ENCODE measurements at places on chromosomes 16 and 17.

DNA sequence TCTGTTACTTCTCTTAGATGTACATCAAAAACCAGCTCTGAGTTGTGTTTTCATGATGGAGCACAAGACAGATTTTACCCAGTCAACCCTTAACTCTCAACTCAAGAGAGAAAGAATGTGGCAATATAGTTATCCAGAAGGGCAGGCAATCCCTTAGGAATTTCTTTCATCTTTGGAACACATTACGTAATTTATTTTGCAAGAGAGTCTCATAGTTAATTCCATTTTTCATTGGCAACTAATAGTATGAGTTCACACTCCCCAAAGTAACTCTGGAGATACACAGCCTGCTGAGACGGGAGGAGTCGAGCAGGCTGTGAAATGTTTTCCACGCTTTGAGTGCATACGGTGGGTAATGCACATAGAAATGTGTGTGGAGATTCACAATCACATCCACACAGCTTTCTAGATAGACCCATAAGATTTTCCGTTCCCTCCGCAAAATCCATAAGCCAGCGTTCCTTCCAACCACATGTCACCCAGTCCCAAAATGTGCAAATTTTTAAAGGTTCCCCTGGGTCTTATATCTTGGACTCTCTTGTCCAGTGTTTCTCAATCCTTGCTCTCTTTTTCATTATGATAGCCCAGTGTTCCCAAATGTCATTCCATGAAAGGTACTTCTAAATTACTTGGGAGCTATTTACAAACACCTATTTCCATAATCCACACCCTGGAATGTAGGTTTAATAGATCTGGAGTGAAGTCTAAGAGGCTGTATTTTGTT is 8.4 kb upstream of the CDRT4 start:
- DNase-seq, result no peak

DNA sequence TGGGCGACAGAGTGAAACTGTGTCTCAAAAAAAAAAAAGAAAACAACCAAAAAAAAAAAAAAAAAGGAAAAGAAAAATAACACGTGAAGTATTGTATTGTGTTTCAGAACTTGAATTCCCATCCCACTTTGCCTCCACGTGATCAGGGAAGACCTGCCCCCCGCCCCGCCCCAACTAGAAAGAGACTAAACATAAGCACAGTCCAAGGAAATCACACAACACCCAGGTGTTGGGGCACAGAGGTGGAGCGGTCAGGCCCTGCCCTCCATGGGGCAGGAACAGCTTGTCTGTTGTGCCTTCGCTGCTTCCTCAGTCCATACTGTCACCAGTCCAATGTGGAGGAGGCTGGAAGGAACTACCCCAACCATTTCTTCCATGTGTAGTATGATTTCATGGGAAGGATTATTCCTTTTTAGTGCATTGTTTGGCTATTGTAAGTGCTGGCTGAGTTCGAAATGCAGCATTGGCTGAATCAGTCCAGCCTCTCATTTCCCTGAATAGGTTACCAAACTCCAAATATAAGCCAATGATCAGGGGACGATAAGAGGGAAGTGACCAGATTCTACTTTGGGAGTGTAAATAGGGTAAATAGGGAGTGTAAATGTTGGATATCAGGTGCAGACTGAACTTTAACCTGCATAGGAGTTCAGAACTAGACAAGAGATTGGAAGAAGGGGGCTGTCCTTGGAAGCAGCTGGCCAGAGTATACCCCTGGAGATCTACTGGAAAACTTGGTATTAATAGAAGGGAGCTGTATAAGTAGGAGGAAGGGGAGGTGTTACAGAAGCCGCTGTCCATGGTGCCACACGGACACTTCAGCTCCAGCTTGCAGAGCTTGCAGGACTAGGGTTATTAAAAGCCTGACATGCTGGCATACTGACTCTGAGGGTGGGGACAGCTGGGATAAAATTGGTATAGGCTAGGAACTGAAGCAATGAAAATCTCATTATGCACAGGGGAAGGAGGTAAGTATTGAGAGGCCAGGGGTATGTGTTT is 50.7 kb downstream of the TANGO6 start:
- no peak for DNase-seq

DNA sequence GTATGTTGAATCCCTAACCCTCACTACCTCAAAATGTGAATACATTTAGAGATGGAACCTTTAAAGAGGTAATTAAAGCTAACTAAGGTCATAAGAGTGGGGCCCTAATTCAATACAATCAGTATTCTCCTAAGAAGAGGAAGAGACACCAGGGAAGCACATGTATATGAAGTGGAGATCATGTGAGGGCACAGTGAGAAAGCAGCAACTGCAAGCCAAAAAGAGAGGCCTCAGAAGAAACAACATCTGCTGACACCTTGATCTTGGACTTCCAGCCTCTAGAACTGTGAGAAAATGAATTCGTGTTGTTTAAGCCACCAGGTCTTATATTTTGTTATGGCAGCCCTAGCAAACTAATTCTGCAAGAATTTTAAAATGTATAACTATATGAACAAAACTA is 13.2 kb upstream of the SLFN5 start:
- DNase-seq, result no peak

DNA sequence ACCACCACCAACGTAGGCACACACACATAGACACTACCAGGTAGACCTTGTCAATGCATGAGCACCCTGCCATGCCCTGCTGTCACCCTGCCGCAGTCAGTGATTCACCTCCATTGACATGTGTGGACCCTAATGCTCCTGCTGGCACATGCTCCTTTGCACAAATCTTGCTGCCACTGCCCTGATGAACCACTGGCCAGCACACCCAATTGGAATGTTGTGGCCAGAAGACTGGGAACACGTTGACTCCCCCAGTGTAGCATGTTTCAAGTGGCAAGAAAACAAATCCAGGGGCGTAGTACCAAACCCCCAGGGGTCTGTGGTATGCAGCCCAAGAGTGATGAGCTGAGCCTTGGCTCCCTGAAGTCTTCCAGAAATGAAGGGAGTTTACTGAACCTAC is 486.4 kb upstream of the KIF2B start:
- no peak for DNase-seq

DNA sequence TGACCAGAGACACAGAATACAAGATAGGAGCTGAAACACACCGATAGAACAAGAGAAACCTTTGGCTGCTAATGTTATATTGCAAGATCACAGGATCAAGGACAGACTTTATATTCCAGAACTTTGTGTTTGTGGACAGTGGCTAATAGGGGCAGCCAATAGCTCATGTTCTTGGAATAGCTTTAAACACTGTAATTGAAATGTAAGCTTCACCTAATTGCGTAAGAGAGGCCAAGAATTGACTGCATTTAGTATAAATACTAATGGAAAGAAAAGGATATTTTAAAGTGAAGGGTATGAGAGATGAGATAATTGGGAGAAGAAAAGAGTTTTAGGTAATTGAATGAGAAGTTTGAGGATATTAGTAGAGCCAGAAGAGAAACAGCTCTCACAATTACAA is 758.8 kb downstream of the CDH11 start:
- DNase-seq, result no peak

DNA sequence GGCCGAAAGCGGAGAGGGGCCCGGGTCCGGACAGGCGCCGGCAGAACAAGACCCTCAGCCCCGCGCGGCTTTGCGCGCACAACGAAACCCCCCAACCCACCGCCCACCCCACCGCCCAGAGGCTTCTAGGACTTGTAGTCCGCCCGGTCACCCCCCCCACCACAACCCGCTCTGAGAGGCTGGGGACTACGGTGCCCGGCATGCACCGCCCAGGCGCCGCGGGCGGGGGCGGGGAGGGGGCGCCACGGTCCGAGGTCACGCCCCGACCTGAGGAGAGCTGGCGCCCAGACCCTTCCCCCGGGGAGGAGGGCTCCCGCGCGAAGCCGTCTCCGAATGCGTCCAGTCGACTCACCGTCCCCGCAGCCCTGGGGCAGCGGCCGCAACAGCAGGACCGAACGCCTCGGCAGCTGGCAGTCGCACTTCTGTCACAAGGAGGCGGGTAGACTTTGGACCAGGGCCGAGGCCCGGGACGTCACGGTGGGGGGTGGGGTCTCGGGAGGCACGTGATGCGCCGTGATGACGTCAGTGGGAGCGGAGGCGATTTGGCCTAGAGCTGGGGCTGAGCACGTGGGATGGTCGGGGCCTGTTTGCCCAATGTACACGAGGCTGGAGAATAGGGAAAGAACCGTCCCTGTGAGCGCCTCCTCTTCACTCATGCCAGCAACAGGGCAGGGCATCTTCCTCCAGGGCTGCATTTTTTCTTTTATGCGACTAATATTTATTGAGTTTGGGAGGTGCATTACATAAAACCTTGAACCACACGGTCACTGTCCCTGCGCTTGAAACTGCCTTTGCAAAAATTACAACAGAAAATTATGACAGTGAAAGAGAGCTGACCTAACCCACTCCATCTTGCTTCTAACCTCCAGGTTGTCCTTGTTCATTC is at the start of gene CDIP1:
TSS of gene CDIP1 (minus strand) at position 424 of the 886 bp plus-strand sequence. CDS start 24,643 bp downstream, outside the sequence.
- DNase-seq, result peak; percentile 88

DNA sequence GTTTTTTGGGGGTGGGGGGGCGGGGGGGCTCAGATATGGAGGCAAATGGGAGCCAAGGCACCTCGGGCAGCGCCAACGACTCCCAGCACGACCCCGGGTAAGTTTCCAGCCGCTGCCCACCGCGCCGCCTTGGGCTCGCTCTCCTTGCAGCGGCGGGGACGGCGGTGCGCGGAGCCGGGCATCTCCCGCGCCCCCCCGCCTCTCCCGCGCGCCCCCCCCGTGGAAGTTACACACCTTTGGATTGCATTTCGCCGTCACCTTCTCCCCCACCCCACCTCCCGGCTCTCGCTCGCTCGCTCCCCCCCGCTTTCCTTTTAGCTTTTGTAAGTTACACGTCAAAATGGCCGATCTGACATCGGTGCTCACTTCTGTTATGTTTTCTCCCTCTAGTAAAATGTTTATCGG is 387 bp downstream of the MSI2 start:
- peak; percentile 40 for DNase-seq

DNA sequence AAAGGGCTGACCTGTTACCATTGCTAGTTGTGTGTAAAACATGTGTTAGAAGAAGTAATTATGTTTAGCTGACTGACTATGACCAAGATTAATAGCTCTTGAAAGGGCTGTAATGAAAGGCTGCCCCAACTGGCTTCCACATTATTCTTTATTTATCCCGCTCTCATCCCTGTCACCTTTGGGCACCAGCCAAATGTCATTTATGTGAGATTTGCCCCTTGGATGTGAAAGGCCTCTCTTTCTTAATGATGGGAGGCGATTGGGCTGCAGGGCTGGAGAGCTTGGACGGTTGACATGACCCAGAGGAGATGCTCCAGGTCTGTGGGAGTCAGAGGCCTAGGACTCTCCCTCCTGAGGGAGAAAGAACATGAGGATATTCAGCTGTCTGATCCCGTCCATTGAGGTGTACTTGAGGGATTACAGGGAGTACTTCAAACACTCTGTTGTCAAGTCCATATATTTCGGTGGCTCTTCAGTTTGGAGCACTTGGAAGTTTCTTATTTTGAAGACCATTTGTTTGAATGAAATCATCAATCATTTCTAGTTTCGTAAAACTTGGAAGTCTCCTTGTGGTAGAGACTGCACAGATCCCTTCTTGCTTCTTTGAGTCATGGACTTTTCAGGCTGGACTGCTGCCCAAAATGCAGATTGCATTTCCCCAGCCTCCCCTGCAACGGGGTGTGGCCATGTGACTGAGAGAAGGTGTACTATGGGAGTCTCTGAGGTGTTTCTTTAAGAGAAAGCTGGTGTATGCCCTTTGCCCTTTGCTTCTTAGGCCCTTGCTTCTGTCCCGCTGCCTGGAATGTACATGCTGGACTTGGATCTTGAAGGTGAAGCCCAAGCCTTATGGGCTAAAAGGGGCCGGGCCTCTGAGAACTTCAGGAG is 51.3 kb downstream of the FTO start:
- no peak for DNase-seq

DNA sequence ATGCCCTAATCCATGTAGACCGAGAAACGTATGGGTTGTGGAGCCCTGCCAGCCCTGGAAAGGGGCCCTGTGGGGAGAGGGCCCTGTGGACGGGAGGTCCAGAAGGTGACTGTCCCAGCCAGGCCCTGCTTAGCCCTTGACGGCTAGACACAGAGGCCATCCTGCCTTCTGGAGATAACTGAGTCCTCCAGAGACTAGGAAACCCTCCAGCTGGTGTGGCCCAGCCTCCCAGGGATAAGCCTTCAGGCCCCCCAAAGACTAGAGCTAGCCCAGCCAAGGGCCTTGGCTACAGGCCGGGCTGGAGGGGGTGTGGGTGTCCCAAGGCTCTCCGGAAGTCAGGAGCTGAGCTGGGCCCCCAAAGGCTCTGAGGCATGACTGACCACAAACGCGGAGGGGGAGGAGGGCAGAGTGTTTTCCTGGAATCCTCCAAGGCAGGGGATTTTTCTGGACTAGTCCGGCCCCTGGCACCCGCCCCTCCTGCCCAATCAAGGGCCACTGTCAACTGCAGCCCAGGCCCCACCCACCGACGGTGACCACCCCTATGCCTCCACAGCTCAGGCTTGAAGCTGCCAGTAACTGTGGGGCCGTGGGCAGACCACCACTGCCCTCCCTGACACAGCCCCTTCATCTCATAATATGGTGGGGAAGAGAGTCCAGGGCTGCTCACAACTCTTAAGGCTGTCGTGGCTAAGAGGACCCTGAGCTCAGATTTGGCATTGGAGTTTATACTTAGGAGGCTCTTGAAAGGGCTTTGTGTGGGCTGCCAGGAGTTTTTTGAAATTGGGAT is 885 bp upstream of the VASN start:
- DNase-seq, result no peak

- DNase-seq, result no peak
Measured at GRCh38 chr17:55294042-55294751, 29.4 kb downstream of the HLF start.

DNA sequence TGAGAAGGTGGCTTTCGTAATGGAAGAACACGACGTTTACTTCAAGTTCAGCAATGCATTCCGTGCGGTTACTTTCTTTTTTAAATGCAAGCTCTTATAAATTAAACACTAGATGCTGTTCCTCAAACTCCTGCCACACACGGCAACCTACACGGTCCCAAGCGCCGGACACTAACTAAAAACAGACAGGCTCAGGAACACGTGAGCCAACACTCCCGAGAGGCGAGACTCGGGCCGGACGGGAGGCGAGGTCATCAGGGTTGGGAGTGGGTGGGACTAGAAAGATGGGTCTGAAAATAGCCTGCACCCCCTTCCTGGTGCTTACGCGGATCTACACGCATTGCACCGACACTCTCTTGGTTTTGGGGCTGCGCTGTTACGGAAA is 6.4 kb downstream of the CLCN7 start:
- no peak for DNase-seq

- no peak for DNase-seq
Measured at GRCh38 chr17:83064021-83064731, 15.2 kb upstream of the METRNL start.

DNA sequence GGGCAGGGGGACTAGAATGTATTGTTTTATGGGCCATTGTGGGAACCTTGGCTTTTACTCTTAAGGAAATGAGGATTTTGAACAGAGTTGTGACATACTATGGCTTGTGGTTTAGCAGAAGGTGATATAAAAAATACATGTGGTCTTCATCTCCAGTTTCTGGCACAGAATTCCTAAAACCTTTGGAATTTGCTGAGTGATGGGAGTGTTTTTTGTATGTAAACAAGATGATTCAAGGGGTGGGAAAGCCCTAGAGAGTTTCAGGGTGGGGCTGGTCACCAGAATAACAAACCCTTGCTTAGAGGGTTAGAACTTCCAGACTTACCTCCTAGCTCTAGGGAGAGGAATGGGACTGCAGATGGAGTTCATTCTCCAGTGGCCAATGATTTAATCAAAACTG is 316.1 kb downstream of the PHKB start:
- DNase-seq, result no peak

GRCh38 chr17:49452661-49453060 is 38.0 kb upstream of the PHB1 start:
- DNase-seq, result no peak
